Stimulated activated CD4-positive, alpha-beta T cell treated with anti-CD3 and anti-CD28 coated beads, Interleukin-15, amount 100 ng/mL, for 1 hour (primary cell): ENCODE measurements at places on chromosomes 4 and X.
A peak's percentile ranks its signal among the peaks of the same experiment; 100 is the strongest.

GRCh38 chrX:56385336-56385735, 153.2 kb downstream of the KLF8 start:
- DNase-seq: no peak

DNA sequence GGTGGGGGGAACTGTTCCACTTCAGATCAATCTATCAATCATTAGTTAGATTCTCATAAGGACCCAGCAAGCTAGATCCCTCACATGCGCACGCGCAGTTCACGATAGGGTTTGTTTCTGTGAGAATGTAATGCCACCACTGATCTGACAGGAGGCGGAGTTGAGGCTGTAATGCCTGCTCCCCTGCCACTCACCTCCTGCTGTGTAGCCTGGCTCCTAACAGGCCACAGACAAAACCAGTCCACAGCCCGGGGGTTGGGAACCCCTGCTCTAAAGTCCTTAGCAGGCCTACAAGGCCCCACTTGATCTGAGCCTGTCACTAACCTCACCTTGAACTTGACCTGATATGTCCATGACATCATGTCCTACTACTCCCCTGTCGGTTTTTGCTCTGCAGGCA, 30.3 kb downstream of the ARL9 start:
- no peak for DNase-seq

GRCh38 chr4:172740434-172740833, 428.2 kb upstream of the GALNT7 start:
- no peak for DNase-seq

GRCh38 chr4:88196523-88197185, 38.2 kb upstream of the ABCG2 start:
- no peak for DNase-seq

GRCh38 chr4:67131224-67131623, 414.1 kb downstream of the CENPC start:
- DNase-seq: no peak

- DNase-seq: no peak
Measured at GRCh38 chr4:24650849-24651640, 66.7 kb upstream of the DHX15 start.

DNA sequence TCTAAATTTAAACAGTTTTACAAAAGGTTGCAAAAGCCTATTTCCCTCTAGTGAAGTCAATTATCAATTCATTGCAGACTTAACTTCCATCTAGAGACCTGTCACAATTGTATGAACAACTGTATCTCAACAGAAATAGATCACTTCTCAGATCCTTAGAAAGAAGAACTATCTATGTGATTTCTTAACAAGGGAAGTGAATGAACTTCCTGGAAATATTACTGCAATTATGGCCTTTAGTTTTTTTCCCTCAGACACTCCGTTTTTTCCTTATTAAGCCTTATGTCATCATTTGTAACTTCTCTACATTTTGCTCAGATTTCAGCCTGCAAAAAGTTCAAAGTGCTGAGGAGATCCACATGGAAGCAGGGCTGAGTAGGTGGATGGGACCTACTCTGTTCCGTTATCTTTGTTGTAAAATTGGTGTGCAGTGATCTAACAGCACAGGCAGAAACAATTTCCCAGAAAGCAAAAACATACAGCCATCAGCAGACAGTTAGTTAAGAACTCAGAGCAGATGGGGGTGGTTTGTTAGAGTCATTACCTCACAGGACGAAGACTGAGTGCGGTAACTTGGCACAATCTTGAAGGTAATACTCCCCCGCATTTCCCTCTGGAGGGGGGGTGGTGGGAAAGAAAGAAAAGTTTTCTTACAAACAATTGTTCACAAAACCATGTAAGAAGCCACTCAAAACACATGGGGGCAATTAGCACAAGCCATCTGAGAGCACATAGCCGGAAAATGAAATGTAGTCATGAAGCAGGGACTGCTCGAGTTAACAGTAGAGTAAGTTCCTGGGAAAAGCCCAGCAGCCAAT, 112.3 kb downstream of the NYX start:
- DNase-seq: no peak

- no peak for DNase-seq
Measured at GRCh38 chr4:25926462-25926861, 12.4 kb downstream of the SMIM20 start.

- DNase-seq: peak; percentile 38
Measured at GRCh38 chr4:77240469-77241066, 83.6 kb downstream of the CCNG2 start.
